ENCODE measurements at places on chromosomes 5 and 9.

GRCh38 chr9:112224401-112225289, 49.5 kb upstream of the SUSD1 start:
- no peak for DNase-seq

DNA sequence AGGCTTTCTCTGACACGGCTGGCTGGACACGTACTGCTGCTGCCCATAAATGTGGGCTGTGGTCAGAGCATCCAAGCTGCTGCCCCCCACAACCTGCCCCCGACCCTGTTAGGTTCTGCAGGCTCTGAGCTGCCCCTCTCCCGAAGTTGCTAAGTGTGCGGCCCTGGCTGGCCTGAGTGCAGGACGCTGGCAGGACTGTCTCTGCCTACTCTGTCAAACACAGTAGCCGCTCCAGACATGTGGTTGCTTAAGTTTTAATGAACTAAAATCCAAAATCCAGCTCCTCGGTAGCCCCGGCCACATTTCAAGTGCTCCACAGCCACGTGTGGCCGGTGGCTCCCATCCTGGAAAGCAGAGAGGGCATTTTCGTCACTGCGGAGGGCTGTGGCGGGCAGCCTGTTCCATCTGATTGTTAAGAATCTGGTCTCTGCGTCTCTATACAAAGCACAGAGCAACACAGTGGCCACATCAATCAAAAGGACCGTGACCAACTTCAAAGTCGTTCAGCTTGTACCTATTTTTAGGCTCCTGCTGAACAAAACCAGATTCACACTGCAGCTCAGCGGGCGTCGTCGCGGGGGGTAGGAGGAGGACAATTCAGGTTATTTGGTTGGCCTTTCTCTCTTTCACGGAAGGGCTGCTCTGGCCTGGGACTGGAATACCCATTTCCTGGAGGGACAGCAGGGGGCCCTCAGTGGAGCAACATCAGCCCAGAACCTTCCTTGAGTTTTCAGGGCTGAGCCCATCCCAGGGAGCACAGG, 68.9 kb downstream of the PTCH1 start:
- DNase-seq: no peak

DNA sequence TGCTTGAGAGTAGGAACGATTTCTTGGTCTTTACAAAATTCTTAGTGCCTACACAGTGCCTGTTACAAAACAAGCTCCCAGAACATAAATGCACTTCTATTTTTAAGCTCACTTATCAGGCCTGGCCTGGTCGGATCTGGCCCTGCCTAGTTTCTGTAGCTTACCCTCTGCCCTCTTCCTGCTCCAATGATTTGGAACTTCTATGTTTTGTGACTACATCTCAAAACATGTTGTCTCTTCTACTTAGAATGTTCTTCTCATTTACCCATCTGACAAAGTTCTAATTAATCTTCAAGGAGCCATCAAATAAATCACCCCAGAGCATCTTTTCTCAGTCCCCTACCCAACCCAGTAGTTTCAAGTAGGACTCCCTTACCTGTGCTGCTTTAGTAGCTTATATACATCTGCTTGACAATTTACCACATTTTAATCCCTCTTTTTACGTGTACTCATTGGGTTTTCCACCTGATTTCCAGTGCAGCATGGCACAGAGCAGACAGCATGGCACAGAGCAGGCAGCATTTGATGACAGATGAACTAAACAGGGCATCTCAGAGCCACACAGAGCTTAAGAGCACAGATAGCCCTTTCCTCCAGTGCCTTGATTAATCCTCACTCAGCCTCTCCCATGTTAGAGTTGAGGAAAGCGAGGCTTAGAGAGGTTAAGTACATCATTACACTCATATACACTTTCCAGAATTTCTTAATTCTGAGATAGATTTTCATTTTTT, 171.9 kb downstream of the MAPKAP1 start:
- no peak for DNase-seq

DNA sequence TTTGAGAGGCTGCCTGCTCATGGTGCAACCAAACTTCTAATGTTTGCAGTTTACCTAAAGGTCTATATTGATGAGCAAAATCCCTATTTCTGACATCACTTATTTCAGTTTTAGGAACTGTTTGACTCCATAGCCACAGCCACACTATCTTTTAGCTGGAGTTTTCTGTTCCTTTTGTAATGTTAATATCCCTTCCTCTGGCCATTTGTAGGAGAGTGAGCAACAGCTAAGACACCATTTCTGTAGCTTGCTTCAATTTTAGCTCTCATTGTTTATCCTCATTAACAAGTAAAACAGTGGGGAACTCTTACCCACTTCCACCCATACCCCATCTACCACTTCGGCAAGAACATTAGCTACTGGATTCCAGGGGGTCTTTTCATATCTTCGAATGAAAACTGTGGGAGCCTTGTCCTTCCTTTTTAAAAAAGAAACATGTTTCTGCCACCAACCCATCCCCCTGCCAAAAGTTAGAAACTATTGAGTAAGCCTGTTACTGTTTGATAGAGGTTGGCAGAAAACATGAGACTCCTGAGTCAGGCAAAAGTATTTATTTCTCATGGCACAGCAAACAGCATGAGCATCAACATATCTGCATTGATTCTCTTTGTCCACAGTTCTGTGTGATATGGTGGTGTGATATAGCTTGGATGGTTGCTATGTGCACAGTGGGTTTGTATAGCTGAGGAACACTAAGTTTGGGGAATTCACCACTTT, 174.1 kb downstream of the MEF2C start:
- peak; percentile 14 for DNase-seq

GRCh38 chr9:90965226-90966030, 163.8 kb downstream of the SYK start:
- no peak for DNase-seq

GRCh38 chr5:109038209-109038840, 290.6 kb downstream of the FER start:
- no peak for DNase-seq

DNA sequence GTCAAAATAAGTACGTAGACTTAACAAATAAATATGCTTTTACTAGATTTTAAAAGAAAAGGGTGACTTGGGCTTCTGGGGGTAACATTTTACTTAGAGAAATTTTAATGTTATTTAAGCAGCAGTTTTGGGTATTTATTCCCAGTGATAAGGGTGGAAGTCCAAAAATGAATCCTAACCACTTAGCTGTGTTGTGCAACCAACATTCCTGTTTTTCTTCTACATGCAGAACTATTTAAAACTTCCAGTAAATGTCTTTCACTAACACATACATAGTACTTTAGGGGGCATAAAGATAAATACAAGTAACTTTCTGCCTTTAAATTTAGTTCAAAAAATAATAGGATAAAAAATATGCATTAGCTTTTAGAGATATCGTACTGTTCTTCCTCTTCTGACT, 436.7 kb downstream of the CTNND2 start:
- no peak for DNase-seq

GRCh38 chr5:140627972-140628371, 5.0 kb downstream of the CD14 start:
- DNase-seq: no peak

DNA sequence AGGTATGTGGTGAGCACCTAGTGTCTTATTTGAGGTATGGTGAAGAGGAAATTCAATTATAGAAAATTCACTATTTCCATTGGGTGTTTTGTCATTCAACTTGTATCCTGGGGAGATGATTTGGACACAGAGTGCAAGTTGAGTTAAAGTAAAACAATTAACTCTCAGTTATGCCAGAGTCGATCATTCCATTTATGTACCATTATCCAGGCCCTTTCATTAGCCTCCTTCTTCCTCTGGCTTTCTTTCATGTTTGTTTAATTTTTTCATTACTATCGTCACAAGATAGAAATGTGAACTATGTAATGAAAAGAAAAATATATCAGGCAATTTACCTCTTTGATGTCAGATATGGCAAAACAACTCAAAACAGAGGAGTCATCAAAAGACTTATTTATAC, 1347.2 kb upstream of the NUDT12 start:
- DNase-seq: no peak

- no peak for DNase-seq
Observed at GRCh38 chr5:139445325-139446170, 6.2 kb upstream of the DNAJC18 start.

GRCh38 chr5:67996596-67996995, 219.0 kb upstream of the PIK3R1 start:
- no peak for DNase-seq

GRCh38 chr5:147245381-147246165, 10.7 kb downstream of the STK32A start:
- no peak for DNase-seq

GRCh38 chr5:264338-264737, 7.1 kb upstream of the PDCD6 start:
- no peak for DNase-seq

- no peak for DNase-seq
Observed at GRCh38 chr5:5613261-5613990, 190.9 kb downstream of the ICE1 start.

DNA sequence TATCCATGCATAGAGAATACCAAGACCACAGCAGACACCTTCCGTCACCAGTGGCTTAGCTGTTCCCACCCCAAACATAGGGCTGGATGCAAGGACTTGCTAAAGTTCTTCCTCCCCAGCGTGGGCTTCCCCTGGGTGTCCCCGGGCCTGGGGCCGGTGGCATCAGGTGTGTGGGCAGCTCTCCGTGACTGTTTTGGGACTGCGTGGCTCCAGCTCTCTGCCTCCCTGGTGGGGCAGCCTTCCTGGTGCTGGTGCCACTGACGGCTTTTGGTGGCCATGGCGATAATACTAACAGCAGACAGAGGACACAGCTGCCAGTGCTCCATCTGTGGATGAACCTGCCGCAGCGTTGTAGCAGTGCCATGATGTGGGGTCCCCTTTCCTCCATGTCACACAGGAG, 4.9 kb downstream of the CACFD1 start:
- DNase-seq: no peak

DNA sequence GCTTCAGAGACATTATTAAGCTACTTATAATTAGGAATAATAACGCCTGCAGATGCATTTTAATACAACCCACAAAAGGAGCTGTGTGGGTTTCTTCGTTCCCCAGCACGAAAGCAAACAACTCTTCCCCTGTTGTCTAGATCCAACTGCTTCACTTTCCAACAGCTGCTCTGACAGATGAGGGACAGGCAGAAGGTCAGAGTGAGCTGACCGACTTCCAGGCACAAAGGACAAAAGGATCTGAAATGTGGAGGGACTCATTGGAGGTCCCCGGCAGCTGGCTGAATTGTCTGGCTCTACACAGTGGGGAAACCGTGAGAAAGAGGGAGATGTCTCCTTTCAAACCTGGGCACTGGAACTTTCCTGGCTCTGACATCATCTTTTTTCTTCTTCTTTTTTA, 79.1 kb upstream of the ALDH1B1 start:
- no peak for DNase-seq

DNA sequence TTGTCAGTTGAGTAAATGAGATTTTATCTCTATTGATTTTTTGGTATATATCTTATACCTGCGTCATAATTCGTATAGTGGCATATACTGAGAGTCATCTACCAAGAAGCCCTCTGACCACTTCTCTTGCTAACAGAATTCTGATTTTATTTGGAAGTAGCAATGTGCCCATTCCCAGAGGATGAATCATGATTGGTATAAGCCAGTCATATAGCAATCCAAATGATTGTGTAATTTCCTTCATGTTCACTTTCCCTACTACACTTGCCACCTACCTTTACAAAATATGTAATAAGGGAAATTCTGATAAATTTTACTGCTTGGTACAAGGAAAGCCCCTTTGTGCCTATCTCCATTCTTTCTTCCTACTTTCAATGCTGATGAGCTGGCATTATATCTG, 16.1 kb upstream of the ZNF462 start:
- no peak for DNase-seq

GRCh38 chr5:163943546-163943945, 438.1 kb downstream of the MAT2B start:
- DNase-seq: no peak

DNA sequence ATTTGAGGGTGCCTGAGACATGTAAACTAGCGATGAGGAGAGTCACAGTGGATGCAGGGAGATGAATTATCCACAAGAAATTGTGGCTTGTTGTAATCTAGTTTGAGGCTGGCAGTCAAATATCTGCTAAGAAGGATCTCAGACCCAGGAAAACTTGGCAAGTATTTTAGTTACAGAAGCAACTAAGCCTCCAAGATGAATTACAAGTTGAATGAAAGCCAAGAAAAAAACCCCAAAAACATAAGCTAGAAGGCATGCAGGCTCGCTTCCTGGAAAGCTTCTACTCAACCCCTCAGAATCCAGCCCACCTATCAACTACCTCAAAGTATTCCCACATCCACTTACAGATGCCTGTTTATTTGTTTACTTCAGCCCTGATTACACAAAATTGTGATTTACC, 696.9 kb downstream of the MAT2B start:
- no peak for DNase-seq

GRCh38 chr9:131478421-131478868, 24.3 kb upstream of the POMT1 start:
- DNase-seq: peak; percentile 35

GRCh38 chr5:76391014-76391413, 12.1 kb upstream of the IQGAP2 start:
- no peak for DNase-seq

GRCh38 chr9:22084336-22085035, 75.4 kb upstream of the CDKN2B start:
- DNase-seq: peak; percentile 67

GRCh38 chr9:11893331-11893730, 799.9 kb upstream of the TYRP1 start:
- no peak for DNase-seq

- no peak for DNase-seq
Observed at GRCh38 chr9:132367613-132368313, 13.0 kb upstream of the SETX start.

Data from ACHN (cell line).